Activated T-cell treated with anti-CD3 and anti-CD28 coated beads, Interleukin-2, amount 50 U/mL, for 24 hours (primary cell): ENCODE measurements at places on chromosomes 11 and 22.

GRCh38 chr11:87125257-87125656 is 87.5 kb downstream of the TMEM135 start:
- no peak overlapping the region for H3K27ac ChIP-seq
- no peaks in the 10 kb centered on the region for H3K4me1 ChIP-seq
- no peaks in the 10 kb centered on the region for H3K27me3 ChIP-seq
- H3K36me3 ChIP-seq: peaks cover 2% of the 10 kb centered on the region
- DNase-seq: no peak

DNA sequence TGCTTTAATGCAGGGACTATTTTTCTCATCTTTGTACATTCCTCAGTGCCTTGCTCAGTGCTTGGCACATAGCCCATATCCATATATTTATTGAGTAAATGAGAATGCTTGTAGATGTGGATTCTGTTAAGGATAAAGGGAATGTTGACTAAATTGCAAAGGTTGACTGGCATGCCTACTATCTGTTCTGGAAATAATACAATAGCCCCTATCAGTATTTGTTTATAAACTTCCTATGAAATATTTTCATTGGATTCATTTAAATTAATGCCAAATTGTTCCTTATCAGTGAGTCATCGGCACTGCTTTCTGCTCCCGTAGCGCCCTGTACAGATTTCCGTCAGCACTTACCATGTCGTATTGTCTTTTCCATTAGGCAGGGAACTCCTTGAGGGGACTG is 8.0 kb downstream of the RNF121 start:
- no peak overlapping the region for H3K27ac ChIP-seq
- H3K27me3 ChIP-seq: no peaks in the 10 kb centered on the region
- H3K4me1 ChIP-seq: peaks cover 34% of the 10 kb centered on the region
- no peak for DNase-seq
- peaks cover 29% of the 10 kb centered on the region for H3K36me3 ChIP-seq

DNA sequence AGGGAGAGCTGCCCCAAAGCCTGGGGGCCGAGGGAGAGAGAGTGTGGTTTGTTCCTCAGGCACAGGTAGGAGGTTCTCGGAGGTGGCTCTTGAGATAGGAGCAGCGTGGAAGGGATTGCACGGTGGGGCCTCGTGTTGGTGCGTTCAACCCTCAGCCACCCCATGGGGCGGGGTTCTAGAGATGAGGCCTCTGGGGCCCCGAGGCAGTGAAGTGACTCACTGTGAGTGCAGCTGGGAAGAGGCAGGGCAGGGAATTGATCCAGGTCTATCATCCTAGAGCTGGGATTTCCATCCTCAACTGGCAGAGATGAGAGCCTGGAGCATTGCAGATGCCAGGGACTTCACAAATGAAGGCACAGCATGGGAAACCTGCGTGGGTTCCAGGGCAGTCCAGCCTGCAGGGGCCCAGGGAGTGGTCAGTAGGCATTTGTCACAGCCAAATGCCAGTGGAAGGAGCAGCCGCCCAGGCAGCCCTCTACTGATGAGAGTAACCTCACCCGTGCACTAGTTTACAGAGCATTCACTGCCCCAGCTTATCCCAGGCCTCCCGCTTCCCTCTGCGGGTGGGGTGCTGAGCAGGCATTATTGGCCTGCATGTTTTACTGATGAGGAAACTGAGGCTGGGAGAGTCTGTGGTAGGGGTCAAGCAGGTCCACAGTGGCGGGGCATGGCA is 5.1 kb upstream of the SMARCB1 start:
- no peaks in the 10 kb centered on the region for H3K36me3 ChIP-seq
- no peaks in the 10 kb centered on the region for H3K27me3 ChIP-seq
- H3K4me3 ChIP-seq: no peak overlapping the region
- peaks cover 9% of the 10 kb centered on the region for H3K4me1 ChIP-seq
- no peak overlapping the region for H3K27ac ChIP-seq

DNA sequence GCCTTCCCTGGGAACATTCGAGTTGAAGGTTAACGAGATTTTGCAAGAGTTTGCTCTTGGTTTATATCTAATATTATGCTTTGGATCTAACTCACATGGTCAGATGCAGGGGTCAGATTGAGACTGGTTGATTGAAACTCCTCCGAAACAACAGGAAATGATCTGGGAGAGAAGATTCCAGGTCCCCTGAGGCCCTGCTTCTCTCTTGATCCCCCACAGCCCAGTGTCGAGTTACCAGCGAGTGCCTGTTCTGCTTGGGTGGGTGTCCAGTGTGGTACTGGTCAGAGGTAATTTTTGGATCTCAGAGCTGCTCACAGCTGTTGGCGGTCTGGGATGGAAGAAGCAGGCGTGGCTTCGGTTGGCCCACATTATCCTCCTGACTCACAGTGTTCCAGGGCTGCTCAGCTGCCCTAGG is 9.2 kb downstream of the FBLN1 start:
- H3K36me3 ChIP-seq: no peaks in the 10 kb centered on the region
- H3K4me1 ChIP-seq: no peaks in the 10 kb centered on the region
- no peak overlapping the region for H3K27ac ChIP-seq
- no peak for DNase-seq
- no peak overlapping the region for H3K4me3 ChIP-seq
- H3K27me3 ChIP-seq: peaks cover 30% of the 10 kb centered on the region

- H3K27me3 ChIP-seq: peaks cover 7% of the 10 kb centered on the region
- H3K27ac ChIP-seq: no peak overlapping the region
- no peak overlapping the region for H3K4me3 ChIP-seq
These were observed 54.1 kb upstream of the UBASH3B start for GRCh38 chr11:122601141-122602125.

GRCh38 chr22:39900306-39901227 is at the start of gene GRAP2:
Gene GRAP2, plus strand, starts transcription at chr22:39901084. Its CDS starts 46,023 bp downstream, at chr22:39947107.
- peak; percentile 58 for DNase-seq
- peak within 1 kb of the TSS; percentile 98 for H3K27ac ChIP-seq
- H3K27me3 ChIP-seq: no peaks in the 10 kb centered on the region
- peak within 1 kb of the TSS; percentile 84 for H3K4me3 ChIP-seq

DNA sequence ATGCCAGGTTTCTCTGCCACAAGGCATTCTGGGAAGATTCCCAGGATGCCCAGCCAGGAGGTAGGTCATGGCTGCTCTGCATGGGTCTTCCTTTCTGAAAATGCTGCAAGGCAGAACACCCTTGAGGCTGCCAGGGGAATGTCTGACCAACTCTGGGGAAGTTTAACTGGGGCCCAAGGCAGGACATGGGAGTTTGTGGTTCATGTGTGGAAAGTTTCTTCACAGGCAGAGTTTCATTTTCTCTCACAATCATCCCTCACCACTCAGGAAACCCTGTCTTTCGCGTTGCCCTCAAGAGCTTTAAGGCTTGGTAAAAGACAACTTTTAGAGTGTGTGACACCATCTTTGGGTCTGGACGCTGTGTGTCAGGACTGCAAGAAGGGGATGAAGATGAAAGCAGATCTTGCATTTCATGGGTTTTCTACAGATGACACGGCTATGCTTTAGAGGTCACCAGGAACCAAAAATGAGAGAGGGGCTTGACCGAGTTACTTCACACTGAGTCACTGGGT is 133.5 kb downstream of the CD44 start:
- peak overlapping the region; percentile 56 for H3K4me3 ChIP-seq
- DNase-seq: peak; percentile 67
- H3K27ac ChIP-seq: peak overlapping the region; percentile 92
- no peaks in the 10 kb centered on the region for H3K27me3 ChIP-seq
- H3K4me1 ChIP-seq: peaks cover 55% of the 10 kb centered on the region

- no peak overlapping the region for H3K27ac ChIP-seq
- no peak for DNase-seq
- H3K4me1 ChIP-seq: no peaks in the 10 kb centered on the region
These were observed 127.9 kb upstream of the CSNK2A3 start for GRCh38 chr11:11480971-11481370.

DNA sequence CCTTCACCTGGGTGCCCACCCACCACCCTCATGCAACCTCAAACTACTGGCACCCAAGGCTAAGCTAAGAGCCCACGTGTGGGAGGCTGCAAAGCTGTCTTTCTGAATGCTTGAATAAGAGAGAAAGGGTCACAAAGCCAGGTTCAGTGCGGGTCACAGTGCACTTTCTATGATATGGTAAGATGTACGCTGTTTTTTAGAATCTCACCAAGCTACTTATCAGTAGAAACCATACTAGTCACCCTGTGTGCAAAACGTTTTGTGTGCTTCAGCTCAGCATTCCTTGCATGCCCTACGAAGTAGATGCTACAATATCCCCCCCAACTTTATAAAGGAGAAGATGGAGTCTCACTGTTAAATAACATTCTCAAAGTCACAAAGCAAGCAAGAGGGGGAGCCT is 14.9 kb downstream of the P2RX3 start:
- no peaks in the 10 kb centered on the region for H3K36me3 ChIP-seq
- H3K27ac ChIP-seq: no peak overlapping the region
- peaks cover 10% of the 10 kb centered on the region for H3K27me3 ChIP-seq
- no peak for DNase-seq

- DNase-seq: no peak
- H3K27ac ChIP-seq: no peak overlapping the region
These were observed 164.8 kb downstream of the C11orf87 start for GRCh38 chr11:109586789-109587188.

DNA sequence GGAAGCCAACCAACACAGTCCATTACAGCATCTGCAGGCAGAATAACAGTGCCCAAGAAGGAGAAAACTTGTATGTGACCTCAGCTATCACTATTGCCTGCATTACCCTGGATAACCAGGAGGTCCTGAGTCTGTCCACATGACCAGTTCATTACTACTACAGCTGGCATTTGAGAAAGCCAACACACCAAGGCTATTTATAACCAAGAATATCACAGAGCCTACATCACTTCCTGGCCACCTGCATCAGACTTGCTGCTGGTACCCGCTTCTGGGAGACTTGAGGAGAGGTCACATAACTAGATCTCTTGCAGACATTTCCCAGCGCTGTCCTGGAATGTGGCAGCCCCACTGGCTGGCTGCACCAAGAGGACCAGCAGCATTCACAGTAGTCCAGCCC is 11.1 kb upstream of the OR56B4 start:
- H3K27ac ChIP-seq: no peak overlapping the region
- H3K4me3 ChIP-seq: no peak overlapping the region
- peaks cover 6% of the 10 kb centered on the region for H3K27me3 ChIP-seq
- H3K36me3 ChIP-seq: no peaks in the 10 kb centered on the region

GRCh38 chr11:36389811-36390210 is 93.7 kb downstream of the PRR5L start:
- H3K36me3 ChIP-seq: peaks cover 2% of the 10 kb centered on the region
- DNase-seq: no peak
- peaks cover 68% of the 10 kb centered on the region for H3K4me1 ChIP-seq
- H3K27me3 ChIP-seq: peaks cover 5% of the 10 kb centered on the region
- peak overlapping the region; percentile 84 for H3K27ac ChIP-seq
- no peak overlapping the region for H3K4me3 ChIP-seq

DNA sequence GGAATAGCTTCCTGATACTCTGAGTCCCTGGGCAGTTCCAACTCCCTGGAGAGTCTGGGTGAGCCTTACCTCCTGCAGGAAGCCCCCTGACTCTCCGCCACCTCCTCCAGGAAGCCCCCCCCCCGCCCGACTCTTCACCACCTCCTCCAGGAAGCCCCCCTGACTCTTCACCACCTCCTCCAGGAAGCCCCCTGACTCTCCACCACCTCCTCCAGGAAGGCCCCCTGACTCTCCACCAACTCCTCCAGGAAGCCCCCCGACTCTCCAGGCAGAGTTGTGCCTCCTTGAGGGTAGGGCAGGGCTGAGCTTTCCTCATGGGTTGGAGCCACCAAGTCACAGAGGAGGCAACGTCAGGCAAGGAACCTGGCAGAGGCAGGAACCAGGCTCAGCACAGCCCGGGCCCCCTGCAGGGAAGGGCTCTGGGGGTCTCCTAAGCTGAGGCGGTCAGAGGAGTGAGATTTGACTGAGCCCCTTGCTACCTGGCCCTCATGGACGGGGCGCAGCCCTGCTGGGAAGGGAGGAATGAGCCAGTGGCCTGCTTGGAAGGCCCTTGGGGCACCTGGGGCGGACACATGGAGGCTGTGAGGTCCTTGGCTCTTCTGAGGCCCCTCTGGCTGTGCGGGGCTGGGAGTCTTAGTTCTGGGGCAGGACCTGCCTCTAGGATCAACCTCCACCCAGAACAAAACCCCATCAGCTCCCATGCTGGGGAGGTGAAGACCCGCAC is 18.1 kb downstream of the MRGPRG start:
- H3K27ac ChIP-seq: no peak overlapping the region
- DNase-seq: no peak
- H3K36me3 ChIP-seq: no peaks in the 10 kb centered on the region
- H3K4me3 ChIP-seq: no peak overlapping the region

DNA sequence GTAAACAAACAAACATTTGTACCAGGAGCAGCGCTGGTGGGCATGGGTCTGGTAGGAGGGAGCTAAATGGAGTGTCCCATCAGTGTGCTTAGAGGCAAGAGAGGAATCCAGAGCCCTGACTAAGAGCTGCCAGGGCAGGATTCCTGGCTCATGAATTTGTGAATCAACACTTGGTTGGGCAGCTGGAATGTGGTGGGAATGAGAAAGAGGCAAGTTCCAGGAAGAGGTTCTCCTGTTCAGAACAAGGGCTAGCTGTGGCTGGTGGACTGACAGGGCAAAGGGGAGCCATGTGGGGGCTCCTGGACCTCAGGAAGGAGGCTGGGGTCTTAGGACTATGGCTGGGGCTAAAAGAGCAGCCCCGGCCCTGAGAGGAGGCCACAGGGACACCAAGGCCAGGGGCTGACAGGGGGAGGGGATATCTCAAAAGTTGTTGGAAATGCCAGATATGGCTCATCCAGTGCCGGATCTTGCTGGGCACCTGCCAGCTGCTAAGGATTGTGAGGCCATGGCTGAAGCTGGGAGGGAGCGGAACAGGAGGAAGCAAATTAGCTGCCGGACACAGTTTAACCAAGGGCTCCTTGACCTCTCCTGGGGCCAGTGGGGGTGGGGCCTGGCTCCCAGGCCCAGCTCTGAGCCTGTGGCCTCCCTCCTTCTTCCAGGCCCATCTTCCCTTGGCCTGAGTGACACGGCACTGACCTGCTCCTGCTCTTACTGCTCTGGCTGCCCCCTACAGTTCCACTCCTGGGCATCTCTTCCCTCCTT is 14.6 kb upstream of the P2RY6 start:
- H3K27me3 ChIP-seq: peaks cover 3% of the 10 kb centered on the region
- no peak overlapping the region for H3K4me3 ChIP-seq
- H3K27ac ChIP-seq: no peak overlapping the region
- DNase-seq: peak; percentile 6
- no peaks in the 10 kb centered on the region for H3K36me3 ChIP-seq

DNA sequence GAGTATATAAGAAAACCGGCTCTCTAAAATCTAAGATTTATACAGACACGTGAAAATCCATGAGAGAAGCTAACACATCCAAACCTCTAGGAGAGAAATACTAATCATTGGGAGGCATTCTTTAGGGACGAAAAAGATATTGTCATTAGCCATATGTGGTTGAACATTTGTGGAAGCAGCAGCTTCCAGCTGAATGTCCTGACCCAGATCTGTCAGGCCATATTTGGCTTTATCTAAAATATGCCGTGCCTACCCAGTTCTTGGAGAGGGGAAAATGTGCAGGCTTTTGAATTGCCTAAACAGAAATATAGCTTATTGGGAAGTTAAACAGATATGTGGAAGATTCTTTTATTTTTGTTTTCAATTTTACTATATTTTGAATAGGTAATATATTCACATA is 6.4 kb downstream of the CCDC89 start:
- H3K4me1 ChIP-seq: peaks cover 17% of the 10 kb centered on the region
- no peak overlapping the region for H3K4me3 ChIP-seq
- H3K36me3 ChIP-seq: no peaks in the 10 kb centered on the region
